ENCODE measurements at places on chromosomes 16 and 17.

DNA sequence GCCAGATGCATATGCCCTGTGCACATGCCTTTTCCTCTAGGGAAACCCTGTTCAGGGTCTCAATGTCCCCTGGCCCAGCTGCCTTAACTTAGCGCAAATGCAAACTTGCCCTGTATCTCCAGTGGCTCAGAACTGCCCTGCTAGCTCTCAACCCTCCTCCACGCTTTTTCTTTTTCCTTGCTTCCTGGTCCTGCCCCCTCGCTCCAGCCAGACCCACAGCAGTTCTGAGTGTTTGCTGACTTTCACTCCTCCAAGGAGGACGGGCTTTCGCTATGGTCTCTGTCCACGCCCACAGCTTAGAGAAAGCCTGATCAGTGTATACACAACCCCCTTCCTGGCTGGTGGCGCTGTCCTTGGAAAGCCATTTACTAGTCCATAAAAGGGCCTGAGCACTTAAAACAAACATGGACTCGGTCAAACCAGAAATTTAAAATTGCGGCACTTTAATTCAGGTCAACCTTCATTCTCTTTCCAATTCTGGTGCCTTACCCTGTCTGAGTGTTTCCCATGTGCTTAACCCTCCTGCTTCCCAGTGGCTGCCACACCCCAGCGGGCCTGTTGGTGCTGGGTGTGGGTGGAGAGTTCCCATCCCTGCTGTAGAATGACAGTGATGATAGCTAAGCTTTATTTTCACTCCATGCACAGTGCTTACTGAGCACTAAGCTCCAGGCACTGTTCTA is 15.6 kb upstream of the TMEM98 start:
- no peak for DNase-seq

GRCh38 chr17:68455901-68456338 is 1.4 kb downstream of the WIPI1 start:
- DNase-seq: no peak

DNA sequence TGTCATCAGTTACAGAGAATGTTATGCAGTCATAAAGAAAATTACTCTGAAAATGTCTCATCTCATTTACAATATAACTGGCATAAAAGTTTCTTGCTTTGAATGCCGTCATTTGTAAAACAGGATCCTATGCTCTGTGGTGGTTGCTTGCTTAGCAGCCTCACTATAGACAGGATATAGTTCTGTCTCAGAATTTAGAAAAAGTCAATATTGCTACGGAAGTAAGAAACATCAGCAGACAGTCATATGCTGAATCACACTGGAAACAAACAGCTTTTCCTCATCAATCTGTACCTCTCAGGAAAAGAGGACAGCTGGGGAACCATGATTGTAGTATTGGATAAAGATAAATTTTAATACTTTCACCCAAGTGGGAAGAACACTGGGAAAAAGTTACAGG is 105.5 kb downstream of the MYO1D start:
- DNase-seq: no peak

- DNase-seq: no peak
These were observed 7.8 kb downstream of the KRT28 start for GRCh38 chr17:40791787-40792436.

- no peak for DNase-seq
These were observed 286.6 kb upstream of the CCL2 start for GRCh38 chr17:33968350-33969044.

DNA sequence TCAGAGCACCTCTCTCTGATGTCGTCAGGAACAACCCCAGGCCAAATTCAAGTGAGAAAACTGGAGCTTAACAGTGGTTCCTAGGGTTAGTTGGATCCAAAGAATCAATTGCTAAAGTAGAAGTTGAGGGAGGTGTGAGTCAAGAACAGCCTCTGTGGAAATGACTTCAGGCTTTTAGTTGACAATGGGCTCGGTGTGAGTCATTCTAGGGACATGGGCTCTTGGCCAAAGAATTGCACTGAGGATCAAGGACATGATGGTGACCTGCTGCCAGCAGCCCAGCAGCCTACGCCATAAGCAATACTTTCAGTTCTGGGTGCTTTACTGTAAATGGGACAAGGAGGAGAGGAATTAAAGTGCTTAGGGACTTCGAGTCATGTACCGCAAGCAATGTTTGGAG is 32.1 kb upstream of the SMURF2 start:
- no peak for DNase-seq

- peak; percentile 44 for DNase-seq
These were observed 2.0 kb downstream of the HOXB8 start for GRCh38 chr17:48612854-48613691.

DNA sequence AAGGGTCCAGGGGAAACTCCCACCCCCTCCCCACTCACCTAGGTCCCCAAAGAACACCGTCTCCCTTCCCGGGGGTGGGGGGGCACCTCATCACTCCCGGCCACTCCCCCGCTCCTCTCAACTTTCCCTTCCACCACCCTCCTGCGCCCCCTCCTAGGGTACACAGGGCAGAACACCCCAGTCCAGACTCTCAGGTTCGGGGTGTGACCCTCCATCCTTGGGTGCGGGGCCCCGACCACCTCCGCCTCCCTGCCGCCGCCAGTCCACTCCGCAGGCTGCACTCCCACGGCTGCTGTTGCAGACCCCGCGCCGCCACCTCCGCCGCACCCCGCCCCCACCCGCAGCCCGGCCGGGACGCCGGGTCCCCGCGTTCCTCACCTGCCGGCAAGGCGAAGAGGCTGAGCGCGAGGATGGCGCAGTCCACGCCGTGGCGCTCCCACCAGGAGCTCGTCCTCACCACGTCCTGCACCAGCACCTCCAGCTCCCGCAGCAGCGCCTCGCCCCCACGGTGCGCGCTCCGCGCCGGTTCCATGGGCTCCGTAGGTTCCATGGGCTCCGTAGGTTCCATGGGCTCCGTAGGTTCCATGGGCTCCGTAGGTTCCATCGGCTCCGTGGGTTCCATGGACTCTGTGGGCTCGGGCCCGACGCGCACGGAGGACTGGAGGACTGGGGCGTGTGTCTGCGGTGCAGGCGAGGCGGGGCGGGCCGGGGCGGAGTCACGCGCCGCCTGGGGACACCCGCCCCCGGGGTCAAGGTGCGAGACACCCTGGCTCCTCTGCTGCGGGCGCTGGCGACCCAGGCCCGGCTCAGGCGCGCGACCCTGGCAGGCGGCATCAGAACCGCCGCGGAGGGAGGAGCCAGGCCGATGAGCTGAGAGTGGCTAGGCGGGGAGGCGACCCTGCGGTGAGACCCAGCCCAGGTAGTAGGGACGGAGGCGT is at the start of gene FADS6:
FADS6 (minus strand) TSS at position 660 of the 938 bp plus-strand sequence; CDS start at position 622, 38 bp downstream.
- DNase-seq: peak; percentile 12

- no peak for DNase-seq
These were observed 2.8 kb downstream of the CEP20 start for GRCh38 chr16:15885560-15886001.

- no peak for DNase-seq
These were observed 67.1 kb downstream of the ABCC1 start for GRCh38 chr16:16016388-16016964.

DNA sequence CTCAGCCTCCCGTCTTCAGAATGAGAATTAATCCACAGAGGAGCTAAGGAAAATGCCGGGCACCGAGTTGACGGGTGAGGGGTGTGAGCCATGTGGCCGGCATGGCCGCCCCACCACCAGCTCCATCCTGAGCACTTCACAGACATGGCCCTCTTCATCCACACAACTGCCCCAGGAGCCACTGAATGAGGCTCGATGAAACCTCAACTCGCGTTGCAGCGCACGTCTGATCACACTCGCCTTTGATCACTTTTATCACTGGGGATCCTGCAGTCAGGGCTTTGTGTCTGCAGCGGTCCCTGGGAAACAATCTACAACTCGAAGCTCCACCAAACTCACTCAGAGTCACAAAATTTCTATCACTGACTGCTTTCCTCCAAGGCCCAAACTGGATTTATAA is 46.7 kb upstream of the CDR2 start:
- no peak for DNase-seq

GRCh38 chr17:82970818-82971590 is 108.4 kb upstream of the METRNL start:
- DNase-seq: no peak

DNA sequence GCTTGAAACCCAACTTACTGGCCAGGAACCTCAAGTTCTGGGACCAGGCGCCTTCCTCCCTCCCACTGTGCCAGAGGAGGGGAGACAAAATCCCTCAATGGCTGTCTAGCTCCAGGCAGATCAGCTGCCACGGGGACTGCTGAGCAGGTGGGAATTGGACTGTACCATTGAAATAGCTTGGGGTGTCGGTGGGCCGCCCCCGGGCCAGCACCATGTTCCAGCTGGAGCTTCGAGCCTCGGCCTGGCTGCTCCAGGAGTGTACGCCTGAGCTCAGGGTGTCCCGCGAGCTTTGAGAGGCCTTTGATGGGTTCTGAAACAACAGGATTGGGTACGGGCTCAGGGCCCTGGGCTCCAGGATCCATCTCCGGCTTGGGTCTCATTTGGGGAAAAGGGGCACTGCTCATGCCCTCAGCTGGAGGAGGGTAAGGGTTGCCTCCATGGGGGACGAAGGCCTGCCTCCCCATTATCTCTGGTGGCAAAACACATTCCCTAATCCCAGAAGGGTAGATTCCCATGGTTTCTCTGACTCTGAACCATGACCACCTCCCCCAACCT is 4.6 kb upstream of the SPATA32 start:
- no peak for DNase-seq

DNA sequence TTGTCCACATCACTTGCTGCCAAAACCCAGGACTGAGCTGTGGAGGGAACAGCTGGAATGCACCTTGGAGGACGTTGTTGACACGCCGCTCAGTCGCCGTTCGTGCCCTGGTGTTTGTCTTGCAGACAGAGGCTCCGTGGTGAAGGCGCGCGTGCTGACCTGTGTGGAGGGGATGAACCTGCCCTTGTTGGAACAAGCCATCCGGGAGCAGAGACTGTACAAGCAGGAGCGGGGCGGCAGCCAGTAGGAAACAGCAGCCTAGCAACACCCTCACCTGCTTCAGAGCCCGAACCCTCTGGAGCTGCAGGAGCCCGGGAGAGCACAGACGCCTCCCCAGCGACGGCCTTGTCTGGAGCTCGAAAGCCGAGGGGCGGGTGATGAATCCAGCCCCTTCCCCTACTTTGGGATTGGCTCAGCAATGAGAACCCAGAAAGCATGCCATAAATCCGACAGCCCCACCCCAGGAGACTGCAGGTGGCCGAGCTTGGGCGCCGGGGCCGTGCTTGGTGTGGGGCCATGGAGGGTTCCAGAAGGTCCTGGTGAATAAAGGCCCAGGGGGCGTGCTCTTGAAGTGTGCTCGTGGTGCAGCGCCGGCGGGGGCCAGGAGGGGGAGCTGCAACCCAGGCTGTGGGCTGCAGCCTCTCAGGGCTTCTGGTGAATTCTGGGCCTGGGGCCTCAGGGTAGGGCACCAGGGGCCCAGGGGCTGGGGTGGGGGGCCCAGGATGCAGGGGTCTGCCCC is 470 bp upstream of the CDK3 start:
- DNase-seq: peak; percentile 42

DNA sequence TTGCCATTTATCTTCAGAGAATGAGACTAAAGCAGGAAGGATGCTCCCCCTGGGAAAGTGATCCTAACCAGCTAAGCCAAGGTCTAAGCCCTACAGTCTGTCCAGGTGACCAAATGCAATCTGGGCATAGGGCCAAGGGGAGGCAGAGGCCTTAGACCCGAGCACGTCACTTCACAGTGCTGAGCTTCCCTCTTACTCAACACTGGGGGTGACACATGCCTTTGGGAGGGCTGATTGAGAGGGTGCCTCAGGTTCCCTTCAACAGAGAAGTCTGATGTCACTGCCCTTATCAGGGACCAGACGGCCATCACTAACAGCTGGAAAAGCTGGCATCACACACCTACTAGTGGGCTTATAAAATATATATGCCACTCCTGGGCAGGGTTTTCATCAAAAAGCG is 4.0 kb downstream of the CIAO2B start:
- no peak for DNase-seq

DNA sequence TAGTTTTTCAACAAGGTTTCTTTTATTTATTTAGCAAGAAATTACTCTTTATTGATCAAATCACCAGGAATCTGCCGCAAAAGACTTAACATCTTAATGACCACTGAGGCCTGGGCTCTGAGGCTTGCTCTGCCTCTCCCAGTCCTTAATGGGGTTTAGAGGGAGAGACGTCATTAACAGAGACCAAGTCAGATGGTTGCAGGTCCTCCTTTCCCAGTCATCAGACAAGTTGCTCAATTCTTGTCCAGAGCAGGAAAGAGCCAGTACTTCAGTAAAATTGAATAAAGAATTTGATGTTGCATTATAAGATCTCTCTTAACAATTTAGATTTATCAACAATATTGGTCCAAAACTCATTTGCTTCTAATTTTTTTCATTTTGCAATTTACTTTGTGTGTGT is 2.0 kb downstream of the SEPHS2 start:
- DNase-seq: no peak

- DNase-seq: no peak
These were observed 92.1 kb downstream of the WDR59 start for GRCh38 chr16:74892574-74893461.

DNA sequence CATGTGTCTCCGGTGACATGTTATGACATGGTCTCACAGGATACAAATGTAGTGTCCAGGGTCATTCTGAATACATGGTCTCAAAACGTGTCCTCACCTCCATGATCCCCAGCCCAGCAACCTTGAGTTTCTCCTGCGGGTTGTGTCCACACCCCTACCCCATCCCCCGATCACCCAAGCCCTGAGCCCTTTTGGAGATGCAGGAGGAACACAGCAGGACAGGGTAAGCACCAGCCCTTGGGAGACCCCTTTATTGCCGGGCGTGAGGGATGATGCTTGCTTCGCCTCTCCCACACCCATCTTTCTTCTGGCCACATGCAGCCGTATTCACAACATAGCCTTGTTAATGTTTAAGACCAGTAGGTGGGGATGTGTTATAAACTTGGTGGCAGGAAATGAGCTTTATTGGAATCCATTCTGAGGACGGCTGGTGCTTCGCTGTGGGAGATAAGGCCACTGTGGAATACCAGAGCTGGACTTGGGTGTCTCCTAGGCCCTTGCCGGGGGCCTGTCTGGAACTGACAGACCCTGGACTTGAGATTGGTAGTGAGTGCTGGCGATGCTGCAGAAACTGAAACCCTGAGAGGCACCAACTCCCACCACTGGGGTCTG is 5.5 kb downstream of the TMEM132E start:
- DNase-seq: no peak

DNA sequence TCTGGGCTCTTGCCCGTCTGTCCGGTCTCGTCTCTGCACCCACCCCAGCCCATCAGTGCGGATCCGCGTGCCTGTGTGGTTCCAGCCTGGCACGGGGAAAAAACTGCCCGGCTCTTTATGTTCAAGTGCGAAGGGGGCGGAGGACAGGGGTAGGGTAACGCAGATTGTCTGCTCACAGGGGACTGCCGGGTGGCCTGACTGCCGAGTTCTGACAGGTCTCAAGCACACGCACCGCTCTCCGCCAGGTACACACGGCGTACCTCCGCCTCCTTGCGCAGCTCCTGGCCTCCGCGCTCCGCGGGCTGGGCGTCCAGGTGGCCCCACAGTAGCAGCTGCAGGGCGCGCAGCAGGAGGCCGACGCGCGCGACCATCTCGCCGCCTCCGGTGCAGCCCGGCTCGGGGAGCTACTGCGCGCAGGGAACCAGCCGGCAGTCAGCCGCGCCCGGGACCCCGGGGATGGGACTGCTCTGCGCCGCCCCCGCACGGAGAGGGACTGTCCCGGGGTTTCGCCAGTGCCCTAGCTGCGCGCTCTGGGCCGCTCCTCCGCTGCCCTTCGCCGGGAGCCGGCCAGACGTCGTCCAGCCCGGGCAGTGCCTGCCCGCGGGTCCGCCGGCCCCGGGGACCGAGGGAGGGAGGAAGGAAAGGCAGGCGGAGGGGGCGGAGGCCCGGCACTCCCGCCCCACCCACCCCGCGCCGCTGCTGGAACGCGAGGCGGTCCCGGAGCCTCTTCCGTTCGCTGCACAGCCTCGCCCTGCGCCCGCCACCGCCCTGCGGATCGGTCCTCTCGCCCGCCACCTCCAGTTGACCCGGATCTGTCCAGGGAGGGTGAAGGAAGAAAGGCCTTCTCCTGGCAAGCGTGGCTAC is at the start of gene MMP28:
MMP28 (minus strand) TSS at position 635 of the 864 bp plus-strand sequence; CDS start at position 371, 264 bp downstream.
- DNase-seq: peak; percentile 45

Measured in stimulated activated CD4-positive, alpha-beta T cell treated with anti-CD3 and anti-CD28 coated beads, TNF-alpha, amount 100 ng/mL, for 24 hours (primary cell).